Muscle of arm (tissue), 14 donors: ENCODE measurements at places on chromosomes 12 and 14.

GRCh38 chr12:45732250-45732649, 2.7 kb downstream of the ARID2 start:
- DNase-seq: no peak

GRCh38 chr14:54727929-54728328, 161.0 kb downstream of the SAMD4A start:
- no peak for DNase-seq

DNA sequence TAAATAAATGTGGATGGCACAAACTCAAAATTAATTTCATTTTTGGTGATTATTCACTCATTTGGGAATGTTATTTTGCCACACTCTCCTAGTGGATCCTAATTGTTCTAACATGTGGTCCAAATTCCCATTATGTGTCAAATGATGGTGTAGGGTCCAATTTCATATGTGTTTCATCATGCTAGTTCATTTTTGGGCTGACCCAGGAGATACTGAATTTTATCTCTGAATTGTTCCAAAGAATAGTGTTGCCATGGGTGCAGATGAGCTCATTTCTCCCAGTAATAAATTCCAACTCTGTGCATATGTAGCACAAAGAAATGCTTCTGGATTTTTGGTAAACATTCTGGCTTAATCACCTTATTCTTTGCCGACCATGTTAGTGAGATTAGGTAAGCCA, 23.5 kb upstream of the SEL1L start:
- no peak for DNase-seq

DNA sequence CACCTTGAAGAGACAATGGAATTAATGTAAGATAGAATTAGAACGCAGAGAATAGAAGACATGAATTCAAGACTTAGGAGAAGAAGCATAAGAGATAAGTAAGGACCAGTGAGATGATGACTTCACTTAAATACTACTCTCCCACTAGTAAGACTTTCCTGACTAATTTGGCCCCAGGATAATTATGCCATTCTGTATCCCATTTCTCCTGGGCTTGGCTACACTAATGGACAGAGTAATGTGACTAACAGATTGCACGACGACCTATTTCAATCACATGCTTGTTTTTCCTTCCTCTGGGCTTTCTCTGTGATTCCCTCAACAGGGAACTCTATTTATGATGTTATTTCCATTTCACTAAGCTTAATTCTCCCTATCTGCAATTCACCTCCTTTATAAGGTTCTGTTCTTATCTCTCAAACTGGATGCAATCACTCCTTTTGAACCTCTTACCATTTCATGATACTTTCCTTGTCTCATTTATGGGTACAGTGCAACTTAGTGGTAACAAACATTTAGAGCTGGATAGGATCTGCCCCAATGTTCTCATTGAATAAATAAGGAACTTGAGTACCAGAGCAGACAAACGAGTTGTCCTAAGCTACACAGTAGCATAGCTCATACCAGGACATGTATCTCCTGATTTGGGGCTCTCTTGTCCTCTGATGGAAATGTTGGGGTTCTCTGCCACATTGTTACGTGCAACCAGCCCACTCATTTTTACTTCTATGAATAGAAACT, 102.7 kb downstream of the BTG1 start:
- DNase-seq: no peak

DNA sequence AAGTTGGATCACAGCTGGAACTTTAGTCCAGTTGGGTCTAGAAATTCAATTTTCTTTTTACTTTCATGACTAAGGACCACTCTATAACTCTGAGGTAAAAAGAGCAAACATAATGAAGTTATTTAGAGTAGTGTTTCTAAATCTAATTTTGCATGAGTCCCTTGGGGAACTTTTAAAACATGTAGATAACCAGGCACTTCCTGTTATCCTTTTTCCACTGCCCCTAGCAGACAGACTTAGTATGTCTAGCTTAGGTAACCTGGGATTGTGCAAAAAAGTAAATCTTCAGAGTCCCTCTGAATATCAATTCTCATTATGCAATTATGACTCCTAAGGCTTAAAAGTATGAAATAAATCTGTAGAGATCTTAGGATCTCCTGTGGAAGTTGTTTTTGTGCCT, 371.2 kb downstream of the DIO2 start:
- DNase-seq: no peak

DNA sequence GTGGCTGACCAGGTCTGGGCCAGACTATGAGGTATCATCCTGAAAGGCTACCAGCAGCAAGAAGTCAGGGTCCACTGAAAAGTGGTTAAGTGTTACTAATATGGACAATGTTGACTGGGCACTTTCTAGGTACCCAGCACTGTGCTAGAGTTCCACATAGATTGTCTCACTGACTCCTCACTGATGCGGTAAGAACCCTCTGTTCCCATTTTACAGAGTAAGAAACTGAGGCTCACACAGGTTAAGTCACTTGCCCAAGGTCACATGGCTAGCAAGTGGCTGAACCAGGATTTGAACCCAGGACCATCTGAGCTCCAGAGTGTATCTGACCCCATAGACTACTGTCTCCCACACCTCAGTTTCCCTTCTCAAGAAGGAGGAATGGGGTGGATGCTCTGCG, 4.6 kb upstream of the CCDC85C start:
- no peak for DNase-seq

DNA sequence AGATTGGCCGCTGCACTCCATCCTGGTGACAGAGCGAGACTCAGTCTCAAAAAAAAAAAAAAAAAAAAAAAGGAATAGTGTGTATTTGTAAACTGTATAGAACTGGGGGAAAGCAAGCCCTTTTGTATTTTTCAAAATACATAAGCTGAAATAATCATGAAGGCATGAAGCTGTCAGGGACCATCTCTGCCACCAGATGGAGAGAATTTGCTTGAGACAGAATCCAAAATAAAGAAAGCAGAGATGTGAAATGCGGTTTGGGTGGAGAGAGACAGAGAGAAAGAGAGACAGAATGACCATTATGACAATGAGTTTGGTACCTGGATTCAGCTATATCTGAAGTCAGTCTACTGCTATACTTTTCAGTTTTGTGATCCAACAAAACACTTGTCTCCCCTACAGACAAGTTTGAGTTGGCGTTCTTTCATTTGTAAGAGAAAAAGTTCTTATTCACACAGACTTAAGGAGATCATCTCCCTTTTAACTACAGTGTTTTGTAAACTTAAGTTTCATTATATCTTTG, 155.7 kb upstream of the LRIG3 start:
- no peak for DNase-seq

GRCh38 chr12:93231938-93232337, 145.8 kb upstream of the NUDT4 start:
- DNase-seq: no peak

DNA sequence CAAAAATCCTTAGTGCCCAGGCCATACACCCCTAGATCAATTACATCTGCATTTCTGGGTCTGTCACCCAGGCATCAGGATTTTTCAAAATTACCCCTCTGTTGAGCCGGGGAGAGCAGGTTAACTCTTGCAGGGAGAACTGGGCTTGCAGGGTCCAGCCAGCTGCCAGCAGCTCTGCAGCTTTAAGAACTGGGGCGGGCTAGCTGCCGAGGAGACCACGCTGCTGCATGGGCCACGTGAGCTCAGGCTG, at the start of gene DGLUCY:
DGLUCY (plus strand) TSS at position 245 of the 250 bp plus-strand sequence. CDS start 46,222 bp downstream, outside the sequence.
- DNase-seq: peak; percentile 86

DNA sequence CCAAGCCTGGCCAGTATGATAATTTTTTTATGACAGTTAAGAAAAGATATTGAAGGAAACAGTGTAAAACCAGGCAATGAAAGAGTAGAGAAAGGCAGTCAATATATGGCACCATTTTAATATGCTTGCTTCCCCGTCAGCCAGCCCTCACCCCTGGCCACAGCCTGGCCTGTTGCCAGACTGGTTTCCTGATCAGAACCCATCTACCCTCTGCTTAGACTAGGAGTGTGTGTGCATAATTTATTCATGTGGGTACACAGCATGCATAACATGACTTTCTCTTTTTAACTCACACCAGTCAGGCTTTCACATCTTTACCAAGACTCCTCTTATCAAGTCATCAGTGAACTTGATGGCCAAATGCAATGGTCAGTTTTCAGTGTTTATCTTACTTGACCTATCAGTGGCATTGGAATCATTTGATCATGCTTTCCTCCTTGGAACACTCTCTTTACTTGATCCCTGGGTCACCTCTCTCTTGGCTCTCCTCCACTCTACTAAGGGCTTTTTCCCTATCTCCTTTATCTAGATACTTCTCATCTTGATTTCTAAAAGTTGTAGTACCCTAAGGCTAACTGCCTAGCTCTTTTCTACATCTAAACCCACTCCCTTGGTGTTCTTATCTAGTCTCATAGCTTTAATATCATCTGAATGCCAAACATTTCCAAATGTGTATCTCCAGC, 10.0 kb upstream of the GPR19 start:
- DNase-seq: no peak

GRCh38 chr12:94575024-94575423, 75.3 kb downstream of the TMCC3 start:
- DNase-seq: no peak

- DNase-seq: peak; percentile 84
These were observed 6.3 kb upstream of the ART4 start for GRCh38 chr12:14849661-14850060.

DNA sequence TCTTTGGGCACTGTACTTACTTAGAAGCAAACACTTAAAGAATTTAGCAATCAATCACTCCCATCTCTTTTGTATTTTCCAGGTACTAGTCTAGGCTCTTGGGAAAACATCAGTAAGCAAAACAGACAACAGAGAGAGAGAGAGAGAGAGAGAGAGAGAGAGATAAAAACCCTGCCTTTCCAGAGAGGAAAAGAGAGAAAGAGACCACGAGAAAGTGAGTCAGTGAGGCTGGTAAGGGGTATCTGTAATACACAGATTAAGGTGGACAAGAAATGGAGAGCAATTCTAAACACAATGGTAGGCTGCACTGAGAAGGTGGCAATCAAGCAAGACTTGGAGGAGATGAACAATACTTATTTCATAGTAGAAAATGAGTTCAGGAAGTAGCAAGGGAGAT, 119.9 kb upstream of the OVCH1 start:
- DNase-seq: no peak

GRCh38 chr12:34190054-34190453, 167.8 kb downstream of the ALG10 start:
- DNase-seq: no peak

DNA sequence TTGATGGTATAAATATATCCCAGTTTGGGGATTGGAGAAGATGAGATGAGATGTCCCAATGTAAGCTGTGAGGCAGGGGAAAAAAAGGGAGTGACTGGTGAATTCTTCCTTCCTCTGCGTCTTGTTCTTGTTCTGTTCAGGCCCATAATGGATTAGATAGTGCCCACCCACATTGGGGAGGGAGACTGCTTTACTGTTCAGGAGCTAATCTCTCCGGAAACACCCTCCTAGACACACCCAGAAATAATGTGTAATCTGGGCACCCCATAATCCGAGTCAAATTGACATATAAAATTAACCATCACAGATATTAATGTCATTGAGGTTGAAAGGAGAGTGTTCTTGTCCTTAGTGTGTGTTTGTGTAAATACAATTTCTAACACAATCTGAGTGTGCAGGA, 29.3 kb downstream of the ETV6 start:
- DNase-seq: no peak

- DNase-seq: no peak
These were observed 671.5 kb downstream of the MED13L start for GRCh38 chr12:115606040-115606439.

DNA sequence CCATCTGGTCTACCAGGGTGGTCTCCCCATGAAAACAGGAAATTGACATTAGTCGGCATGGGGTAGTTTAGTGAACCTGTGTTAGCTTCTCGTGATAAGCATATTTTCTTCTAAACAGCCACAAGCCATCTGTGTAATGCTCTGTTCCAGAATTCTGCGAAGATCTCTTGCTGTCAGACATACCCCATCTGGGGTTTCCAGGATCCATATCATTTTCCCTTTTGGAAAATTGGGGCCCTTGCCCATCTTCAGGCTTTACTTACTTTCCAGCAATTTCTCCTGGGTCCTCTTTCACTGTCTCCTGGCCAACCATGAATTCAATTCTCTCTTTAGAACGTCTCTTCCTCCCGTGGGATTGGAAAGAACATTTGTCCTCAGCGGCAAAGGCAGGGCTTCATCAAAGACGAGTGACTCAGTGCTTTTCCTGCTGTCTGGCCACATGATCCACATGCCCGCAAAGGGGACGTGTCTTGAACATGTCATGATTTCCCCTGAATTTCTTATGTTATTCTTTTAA, 21.4 kb upstream of the NCOR2 start:
- no peak for DNase-seq

DNA sequence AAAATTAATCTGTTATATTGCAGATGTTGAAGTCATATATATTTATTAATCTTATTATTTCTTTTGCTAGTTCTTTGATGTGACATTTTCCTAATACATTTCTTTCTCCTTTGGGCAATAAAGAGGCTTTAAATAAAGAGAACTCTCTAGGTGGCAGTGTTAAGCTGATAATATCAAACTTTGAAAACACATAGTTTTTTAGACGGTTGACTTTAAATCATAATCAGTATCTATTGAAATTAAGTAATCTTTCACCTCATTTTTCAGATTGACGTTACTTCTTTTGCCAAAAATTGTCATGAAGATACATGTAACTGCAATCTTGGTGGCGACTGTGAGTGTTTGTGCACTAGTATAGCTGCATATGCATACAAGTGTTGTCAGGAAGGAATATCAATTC, 130.8 kb upstream of the PTPRQ start:
- no peak for DNase-seq
